Activated CD4-positive, alpha-beta memory T cell treated with anti-CD3 and anti-CD28 coated beads, Interleukin-2, amount 10 ng/mL, durations not matched to agents 7 days and 5 days (primary cell): ENCODE measurements at places on chromosomes 11 and 22.

DNA sequence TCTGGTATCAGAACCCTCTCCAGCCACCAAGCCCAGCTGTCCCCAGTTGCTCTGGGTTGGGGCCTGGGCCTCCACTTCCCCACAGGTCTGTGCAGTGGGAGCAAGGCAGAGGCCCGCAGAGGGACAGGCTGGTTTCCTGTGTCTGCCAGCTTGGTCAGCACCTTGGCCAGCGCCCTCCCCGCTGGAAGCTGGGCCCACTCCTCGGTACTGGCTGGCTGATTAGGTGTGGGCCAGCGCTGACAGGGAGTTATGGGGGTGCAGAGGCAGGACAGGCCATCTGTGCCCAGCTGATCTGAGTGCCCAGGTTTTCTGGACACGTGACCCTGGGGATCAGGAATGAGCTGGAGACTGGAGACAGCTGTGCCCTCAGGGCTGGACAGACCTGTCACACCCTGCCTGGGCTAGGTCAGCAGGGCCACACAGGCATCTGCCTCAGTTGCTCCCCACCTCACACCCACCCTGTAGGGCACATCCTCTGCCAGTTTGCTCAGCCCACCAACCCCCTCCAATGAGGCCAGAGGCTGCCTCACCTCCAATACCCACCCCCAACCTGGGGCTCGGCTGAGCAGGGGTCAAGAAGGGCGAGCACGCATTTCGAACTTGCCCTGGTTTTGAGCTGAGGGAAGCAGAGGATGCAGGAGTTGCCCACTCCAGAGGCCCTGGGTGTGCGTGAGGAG lies 175.3 kb downstream of the IGLL1 start:
- DNase-seq: no peak

DNA sequence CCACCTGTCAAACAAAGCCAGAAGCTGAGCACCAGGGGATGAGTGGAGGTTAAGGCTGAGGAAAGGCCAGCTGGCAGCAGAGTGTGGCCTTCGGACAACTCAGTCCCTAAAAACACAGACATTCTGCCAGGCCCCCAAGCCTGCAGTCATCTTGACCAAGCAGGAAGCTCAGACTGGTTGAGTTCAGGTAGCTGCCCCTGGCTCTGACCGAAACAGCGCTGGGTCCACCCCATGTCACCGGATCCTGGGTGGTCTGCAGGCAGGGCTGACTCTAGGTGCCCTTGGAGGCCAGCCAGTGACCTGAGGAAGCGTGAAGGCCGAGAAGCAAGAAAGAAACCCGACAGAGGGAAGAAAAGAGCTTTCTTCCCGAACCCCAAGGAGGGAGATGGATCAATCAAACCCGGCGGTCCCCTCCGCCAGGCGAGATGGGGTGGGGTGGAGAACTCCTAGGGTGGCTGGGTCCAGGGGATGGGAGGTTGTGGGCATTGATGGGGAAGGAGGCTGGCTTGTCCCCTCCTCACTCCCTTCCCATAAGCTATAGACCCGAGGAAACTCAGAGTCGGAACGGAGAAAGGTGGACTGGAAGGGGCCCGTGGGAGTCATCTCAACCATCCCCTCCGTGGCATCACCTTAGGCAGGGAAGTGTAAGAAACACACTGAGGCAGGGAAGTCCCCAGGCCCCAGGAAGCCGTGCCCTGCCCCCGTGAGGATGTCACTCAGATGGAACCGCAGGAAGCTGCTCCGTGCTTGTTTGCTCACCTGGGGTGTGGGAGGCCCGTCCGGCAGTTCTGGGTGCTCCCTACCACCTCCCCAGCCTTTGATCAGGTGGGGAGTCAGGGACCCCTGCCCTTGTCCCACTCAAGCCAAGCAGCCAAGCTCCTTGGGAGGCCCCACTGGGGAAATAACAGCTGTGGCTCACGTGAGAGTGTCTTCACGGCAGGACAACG lies 11.7 kb downstream of the CXCR5 start:
- DNase-seq: peak; percentile 70

GRCh38 chr22:50605613-50606074 lies 5.1 kb downstream of the MAPK8IP2 start:
- no peak for DNase-seq

DNA sequence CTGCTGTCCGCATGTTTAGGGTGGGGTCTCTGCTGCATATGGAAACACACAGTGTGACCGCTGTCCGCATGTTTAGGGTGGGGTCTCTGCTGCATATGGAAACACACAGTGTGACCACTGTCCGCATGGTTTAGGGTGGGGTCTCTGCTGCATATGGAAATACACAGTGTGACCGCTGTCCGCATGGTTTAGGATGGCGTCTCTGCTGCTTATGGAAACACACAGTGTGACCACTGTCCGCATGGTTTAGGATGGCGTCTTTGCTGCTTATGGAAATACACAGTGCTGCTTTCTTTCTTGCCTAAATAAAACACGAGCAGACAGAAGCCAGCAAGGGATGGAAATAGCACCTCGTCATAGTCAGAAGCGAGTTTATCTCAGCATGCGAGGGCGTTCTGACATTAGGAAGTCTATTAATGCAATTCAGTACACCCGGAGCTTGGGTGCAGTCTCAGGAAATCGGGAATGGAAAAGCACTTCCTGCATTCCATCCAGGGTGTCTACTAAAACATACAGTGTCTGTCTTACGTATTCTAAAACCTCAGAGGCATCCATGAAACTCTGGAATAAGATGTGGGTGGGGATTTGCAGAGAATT lies 32.6 kb upstream of the TOLLIP start:
- no peak for DNase-seq

DNA sequence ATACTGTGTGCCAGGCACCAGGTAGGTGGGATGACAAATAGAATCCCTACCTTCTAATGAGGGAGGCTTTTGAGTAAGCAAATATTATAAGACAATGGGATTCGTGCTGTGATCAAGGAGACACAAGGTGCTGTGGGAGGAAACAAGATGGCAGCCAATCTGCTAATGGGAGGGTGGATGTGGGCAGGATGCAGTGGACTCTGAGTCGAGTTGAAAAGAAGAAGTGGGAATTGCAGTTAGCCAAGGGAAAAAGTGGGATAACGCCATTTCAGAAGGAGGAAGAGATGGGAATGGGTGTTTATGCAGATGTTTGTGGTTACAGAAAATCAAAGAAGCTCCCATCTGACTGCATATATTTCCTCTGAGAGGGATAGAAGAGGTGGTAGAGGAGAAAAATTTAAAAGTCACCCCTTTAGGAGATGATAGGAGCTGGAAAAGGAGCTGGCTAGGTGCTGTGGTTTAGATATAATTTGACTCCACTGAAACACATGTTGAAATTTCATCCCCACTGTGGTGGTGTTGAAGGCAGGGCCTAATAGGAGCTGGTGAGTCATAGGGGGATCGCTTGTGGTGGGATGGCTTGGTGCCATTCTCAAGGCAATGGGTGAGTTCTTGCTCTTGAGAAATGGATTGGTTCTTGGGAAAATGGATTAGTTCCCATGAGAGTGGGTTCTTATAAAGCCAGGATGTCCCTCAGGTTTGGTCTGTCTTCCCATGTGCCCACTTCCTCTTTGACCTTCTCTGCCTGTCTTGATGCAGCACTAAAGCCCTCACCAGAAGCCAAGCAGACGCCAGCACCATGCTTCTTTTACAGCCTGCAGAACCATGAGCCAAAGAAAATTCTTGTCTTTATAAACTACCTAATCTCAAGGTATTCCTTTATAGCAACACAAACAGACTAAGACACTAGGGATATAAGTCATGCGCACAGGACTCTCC lies 30.0 kb upstream of the POU2AF1 start:
- DNase-seq: no peak

DNA sequence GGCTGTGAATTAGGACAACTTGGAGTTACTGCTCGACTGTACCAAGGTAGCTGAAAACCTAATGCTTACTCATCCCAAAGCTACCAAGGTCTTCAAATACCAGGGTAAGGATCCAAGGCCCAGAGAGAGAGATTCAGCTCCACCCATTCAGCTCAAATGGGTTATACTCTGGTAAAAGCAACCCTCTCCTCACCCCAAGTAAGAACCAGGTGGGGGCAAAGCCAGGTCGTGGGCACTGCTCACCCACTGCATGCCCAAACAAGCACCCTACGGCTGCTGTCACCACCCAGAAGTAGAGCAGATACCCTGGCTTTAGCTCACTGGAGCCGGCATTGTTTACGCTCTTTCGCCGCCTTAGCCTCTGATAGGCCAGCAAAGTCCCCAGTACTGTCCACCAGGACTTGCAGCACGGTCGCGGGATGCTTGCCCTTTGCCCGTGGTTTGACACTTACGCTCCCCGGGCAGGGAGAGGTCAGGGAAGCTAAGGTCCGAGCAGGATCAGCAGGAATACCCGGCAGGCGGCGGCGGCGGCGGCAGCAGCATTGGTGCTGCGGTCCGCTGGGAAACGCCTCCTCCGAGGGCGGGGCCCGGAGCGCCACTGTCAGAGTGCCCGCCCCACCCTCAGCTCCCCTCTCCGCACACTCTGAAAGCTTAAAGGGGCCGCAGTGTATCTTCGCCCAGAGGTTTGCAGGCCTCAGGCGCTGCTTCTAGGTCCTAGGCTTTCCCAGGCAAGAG lies 19.6 kb downstream of the CKAP5 start:
- peak; percentile 75 for DNase-seq

GRCh38 chr22:50245214-50246072 lies 620 bp upstream of the TUBGCP6 start:
- DNase-seq: no peak

- no peak for DNase-seq
These were observed 155.7 kb downstream of the CWF19L2 start for GRCh38 chr11:107301878-107302277.

GRCh38 chr11:120471131-120471530 lies 40.4 kb upstream of the GRIK4 start:
- DNase-seq: no peak

GRCh38 chr11:114826910-114827442 lies 148.6 kb downstream of the NXPE2 start:
- DNase-seq: no peak

GRCh38 chr11:126764231-126764630 lies 236.3 kb downstream of the KIRREL3 start:
- DNase-seq: no peak

GRCh38 chr11:127493330-127494022 lies 492.9 kb upstream of the KIRREL3 start:
- no peak for DNase-seq

DNA sequence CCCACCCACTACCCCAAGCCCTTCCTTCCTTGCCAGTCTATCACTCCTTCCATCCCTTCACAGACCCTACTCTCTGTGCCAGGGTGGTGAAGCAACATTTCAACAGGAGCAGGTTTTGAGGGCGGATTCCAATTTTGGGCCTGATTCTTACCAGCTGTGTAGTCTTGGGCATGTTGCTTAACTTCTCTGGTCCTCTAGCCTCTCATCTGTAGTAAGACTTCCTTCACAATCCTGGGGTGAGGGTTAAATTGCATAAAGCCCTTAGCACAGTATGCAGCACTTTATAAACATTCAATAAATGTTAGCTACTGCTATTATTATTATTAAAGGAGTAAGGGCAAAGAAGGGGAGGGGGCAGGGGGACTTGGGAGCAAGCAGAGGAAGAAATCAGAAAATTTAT lies 5.0 kb upstream of the RNF185 start:
- DNase-seq: no peak

DNA sequence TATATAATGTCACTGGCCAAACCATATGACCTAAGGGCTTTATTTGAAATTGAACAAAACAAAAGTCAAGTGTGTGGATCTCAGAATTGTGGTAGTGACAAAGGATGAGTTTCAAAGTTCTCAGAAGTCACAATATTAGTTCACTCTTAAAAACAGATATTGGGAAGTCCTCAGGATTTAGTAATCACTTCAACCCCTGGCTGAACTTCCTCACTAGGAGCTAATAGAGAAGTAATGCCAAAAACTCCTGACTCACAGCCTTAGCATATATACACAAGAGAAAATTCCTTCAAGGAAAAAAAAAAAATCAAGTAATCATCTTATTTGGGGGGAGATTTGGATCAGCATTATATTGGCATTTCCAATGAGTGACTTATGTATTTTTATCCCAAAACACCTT lies 75.6 kb upstream of the APOA1 start:
- no peak for DNase-seq

DNA sequence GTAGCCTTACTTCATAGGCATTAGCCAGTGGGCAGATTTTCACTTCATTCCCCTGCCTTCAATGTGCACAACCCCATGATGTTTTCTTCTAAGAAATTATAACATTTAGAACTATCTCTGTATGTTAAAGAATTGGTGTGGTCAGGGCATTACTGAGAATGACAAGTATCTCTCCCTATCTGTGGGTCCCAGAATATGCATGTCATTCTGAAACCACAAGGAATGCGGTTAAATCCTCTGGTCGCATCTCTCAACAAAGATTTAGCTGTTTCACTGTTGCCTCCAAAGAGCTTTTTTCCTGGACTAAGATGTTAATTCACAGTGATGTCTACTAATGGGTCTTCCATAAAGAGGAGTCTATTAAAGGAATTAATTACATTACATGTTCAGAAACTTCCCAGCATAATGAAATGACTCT lies 62.7 kb downstream of the LIF start:
- peak; percentile 42 for DNase-seq

GRCh38 chr11:96052921-96053651 lies 129.2 kb upstream of the MTMR2 start:
- DNase-seq: no peak

- no peak for DNase-seq
These were observed 38.8 kb upstream of the POU2AF1 start for GRCh38 chr11:111417766-111418435.

GRCh38 chr11:47948137-47948536 lies 32.2 kb upstream of the PTPRJ start:
- no peak for DNase-seq

GRCh38 chr11:121112498-121113455 lies 11.7 kb downstream of the TECTA start:
- peak; percentile 36 for DNase-seq

GRCh38 chr11:15690320-15690719 lies 575.6 kb downstream of the INSC start:
- DNase-seq: no peak

DNA sequence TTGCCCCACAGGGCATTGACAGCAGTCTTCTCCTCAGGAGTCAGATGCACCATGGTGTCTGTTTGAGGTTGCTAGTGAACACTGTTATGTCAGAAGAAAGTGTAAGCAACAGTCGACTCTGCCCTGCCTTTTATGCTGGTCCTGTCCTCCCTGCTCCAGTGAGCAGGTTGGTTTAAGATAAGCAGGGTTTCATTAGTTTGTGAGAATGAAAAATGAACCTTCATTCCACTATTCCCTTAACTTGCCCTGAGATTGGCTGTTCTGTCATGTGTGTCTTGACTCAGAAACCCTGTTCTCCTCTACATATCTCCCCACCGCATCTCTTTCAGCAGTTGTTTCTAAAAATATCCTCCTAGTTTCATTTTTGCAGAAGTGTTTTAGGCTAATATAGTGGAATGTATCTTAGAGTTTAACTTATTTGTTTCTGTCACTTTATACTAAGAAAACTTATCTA lies at the start of gene HBD:
Gene HBD, minus strand, starts transcription at position 103 of the 454 bp plus-strand sequence. Its CDS starts 50 bp downstream, at position 53.
- DNase-seq: no peak
